Thoracic aorta (tissue), 2 donors: ENCODE measurements at places on chromosomes 5 and 9.

GRCh38 chr9:128249558-128249907, 26.3 kb downstream of the GOLGA2 start:
- DNase-seq: no peak

- DNase-seq: no peak
These were observed 1.2 kb upstream of the SQSTM1 start for GRCh38 chr5:179819296-179820126.

- no peak for DNase-seq
These were observed 145.3 kb downstream of the MLLT3 start for GRCh38 chr9:20476912-20477521.

GRCh38 chr5:9421884-9422283, 124.0 kb downstream of the SEMA5A start:
- DNase-seq: no peak

DNA sequence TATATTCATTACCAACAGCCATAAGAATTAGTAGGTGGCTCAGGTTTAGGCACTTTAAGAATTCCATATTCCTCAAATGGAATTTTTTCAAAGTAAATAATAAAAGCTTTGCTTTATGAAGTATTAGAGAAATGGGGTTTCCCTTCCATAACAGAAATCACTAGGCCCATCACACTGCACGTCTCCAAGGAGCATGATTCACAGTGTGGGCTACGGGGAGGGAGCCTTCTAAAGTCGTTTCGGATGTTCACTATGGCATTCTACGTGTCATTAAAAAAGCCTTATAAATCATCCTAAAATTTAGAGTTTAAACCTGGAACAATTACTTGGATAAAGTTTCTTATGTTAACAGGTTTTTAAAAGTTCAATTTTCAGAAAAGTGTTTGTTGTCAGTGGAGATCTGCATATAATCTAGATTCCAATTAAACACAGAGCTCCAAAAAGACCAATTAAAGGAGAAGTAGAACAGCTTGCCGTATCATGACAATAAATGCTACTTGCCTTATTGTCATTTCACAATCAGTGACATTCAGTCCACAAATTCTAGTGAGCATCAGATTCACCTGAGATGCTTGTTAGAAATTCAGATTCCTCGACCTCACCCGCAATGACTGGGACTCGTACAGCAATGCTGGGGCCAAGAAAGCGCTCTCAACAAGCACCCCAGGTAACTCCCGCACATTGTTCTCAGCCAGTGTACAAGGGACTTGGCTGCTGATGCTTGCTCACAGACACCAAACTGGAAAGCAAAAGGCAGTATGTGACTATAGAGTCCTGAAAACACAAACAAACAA, 115.7 kb downstream of the NFIB start:
- no peak for DNase-seq

DNA sequence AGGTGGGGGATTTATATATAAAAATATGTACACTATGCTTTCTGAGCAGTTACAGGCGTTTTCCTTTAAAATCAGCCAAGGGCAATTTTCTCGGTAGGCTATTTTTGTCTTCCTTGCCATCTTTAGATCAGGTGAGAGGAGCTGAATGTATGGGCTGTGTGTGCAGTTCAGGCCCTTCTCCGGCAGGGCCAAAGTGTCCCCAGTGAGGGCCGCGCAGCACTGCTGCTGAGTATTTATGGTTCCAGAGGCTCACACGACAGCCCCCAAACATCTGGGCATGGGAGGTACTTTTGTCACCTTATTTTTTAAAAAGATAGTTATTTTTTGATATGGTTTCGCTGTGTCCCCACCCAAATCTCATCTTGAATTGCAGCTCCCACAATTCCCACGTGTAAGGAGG, 11.5 kb downstream of the GFPT2 start:
- no peak for DNase-seq

DNA sequence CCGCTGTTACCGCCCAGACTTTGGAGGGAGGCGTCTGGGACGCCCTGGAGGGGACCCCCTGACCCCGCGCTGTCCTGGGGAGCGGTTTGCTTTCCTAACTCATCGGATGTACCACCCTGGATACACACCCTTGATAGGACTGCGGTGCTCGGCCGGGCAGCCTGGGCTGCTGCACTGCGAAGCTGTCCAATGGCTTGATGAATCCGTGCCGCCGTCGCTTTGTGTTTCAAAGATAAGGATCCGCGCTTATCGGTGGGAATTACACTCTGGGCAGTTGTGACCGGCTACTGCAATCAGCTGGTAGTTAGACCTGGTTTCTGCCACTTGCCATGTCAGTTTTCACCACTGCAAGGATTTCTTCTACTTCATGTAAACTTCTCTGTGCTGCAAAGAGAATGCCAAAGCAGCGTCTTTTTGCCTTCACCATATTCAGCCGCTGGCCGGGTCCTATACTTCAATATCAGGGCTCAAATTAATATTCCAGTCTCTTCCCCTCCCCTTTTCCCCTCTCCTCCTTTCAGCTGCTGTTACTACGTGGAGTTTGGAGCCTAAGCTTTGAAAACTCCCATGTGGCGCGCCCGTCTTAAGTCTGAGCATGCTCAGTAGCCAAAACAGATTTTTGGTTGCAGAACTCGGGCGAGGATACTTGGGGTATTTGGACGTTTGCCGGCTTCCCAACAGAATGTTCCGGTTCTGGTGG, 727 bp downstream of the SMAD5 start:
- DNase-seq: no peak

DNA sequence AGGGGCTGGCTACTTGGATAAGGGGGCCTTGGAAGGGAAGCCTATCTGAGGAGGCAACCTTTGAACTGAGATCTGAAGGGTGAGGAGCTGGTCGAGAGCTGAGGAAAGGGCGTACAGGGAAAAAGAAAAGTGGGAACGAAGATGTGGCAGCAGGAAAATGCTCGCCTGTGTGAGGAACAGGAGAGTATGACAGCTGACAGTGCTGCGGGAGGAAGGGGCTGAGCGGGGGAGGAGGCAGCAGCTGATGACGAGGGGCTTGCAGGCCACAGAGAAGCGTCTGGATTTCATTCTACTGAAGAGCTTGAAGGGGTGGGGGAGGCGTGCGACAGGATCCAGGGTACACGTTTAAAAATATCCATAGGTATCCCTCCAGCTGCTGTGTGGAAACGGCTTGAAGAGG, 28.9 kb downstream of the SH3PXD2B start:
- DNase-seq: no peak

GRCh38 chr9:68974431-68974830, 39.5 kb downstream of the PRKACG start:
- no peak for DNase-seq

GRCh38 chr5:140043508-140043872, 391 bp upstream of the NRG2 start:
- DNase-seq: no peak

DNA sequence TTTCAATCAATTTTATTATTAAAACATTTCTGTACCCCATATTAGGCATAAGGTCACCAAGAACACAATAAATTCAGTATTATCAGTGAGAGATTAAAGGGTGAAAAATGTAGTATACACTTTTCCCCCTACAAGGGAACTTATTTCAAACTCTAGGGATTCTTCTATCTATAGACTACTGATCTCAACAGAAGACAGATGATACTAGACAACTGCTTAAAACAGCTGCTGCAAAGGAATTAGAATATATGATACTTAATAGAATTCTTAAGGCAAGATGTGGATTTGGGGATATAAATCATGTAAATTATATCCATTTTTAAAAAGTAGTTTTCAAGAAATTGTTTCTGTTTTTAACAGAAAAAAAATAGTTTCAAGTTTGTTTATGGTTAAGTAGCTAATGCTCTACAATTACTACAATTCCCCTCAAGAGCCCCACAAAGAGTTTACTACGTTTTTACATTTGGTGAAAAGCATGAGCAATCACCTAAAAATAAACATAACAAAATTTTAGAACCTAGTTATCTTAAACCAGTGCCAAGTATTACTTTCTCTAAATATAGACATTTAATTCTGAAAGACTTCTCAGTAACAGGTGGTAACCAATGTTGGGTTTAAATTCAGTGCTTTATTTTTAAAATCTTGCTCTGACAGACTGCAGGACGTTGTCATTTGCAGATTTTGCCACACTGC, 6.0 kb downstream of the KIF24 start:
- DNase-seq: no peak

GRCh38 chr5:89120719-89121118, 237.7 kb upstream of the MEF2C start:
- DNase-seq: no peak

GRCh38 chr5:171904886-171905285, 101.6 kb downstream of the FBXW11 start:
- no peak for DNase-seq

GRCh38 chr5:179158556-179158955, 98.4 kb downstream of the ZNF354C start:
- no peak for DNase-seq

DNA sequence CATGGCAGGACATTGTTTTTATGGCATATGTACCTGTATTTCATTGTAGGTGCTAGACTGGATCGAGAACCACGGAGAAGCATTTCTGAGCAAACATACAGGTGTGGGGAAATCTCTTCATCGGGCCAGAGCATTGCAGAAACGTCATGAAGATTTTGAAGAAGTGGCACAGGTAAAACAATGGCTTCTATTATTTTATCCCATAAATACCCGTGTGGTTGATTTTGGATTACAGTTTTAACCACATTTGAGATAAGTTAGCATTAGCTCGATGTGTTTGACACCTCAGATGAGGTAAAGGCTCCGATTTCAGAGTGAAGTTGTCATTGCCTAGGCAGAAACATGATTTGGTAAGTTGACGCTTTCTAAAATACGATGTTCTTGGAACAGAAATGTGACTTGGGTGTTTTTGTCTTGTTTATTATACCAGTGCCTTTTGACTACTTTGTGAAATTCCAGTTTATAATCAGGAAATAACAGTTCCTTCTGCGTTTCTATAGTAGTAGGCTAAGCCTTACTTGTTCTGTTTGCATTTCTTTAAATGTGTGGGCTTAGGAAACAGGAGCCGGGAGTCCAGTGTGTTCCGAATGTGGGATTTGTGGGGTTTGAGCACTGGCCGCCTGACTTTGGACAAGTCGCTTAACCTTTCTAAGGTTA, 187.7 kb downstream of the TRIO start:
- no peak for DNase-seq

DNA sequence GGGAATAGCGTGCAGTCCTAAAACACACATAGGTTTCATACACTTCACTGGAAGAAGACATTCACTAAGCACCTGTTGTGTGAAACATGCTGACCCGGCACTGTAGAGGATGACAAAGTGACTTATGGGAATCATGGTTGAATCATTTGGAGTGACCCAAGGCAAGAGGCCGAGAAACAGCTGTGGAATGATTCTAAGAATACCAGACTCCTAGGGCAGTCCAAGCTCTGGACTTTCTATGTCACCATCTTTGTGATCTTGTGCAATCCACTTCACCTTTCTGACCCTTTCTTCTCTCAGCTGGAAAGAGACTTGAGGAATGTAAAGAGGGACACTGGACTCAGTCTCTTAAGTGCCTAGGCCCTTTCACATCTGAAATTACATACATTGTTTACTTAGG, 13.1 kb downstream of the MSANTD3 start:
- no peak for DNase-seq

GRCh38 chr5:177402271-177403043, 2.0 kb upstream of the PFN3 start:
- DNase-seq: no peak

GRCh38 chr9:89601306-89601705, 3.5 kb upstream of the GADD45G start:
- no peak for DNase-seq

- no peak for DNase-seq
These were observed 33.5 kb downstream of the SPEF2 start for GRCh38 chr5:35651002-35651756.

GRCh38 chr5:139569270-139569955, 8.3 kb downstream of the UBE2D2 start:
- no peak for DNase-seq

GRCh38 chr5:17805227-17805825, 171.1 kb downstream of the TAF11L14 start:
- no peak for DNase-seq

- no peak for DNase-seq
These were observed 38.4 kb upstream of the RECK start for GRCh38 chr9:35998333-35998732.

DNA sequence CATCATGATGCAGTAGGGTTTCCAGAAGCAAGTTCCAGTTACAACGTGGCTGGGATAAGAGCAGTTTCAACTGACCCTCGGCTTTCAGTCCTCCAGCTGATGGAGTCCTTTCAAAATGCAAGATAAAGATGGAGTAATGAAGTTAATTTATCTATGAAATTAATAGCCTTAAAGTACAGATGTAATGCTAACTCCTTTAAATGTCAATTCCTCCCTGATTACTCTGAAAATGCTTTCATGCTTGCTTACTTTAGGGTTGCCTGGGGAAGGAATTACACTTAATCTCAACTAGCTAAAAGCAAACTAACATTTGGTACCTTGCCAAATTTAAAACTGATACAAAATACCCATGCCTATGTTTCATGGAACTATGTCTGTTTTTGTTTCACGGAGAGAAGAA, 178.4 kb downstream of the KIAA0825 start:
- DNase-seq: no peak

DNA sequence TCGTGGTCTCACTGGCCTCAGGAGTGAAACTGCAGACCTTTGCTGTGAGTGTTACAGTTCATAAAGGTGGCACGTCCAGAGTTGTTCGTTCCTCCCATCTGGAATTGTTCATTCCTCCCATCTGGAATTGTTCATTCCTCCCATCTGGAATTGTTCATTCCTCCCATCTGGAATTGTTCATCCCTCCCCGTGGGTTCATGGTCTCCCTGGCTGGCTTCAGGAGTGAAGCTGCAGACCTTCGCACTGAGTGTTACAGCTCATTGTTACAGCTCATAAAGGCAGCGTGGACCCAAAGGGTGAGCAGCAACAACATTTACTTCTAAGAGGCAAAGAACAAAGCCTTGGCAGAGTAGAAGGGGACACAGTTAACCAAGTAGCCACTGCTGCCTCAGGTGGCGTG, 69.1 kb downstream of the GCNT1 start:
- DNase-seq: no peak

DNA sequence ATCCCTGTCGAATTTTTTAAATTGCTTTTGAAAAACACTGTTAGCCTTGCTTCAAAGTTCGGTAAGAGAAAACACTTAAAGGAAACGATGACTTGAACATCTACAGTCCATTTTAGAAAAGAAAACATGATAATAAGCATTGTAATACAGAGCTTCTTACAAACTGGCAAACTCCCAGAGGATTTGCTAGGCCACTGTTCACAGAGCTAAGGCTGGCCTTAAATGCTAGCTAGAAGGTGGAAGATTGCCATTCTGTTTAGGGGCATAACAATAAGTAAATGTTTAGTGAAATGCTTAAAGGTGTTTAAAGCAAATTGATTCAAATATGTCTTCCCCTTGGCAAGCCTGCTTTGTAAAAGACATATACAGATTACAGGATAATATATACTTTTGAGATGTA, 169.6 kb downstream of the TLE4 start:
- DNase-seq: no peak
